ENCODE measurements at places on chromosomes 2 and 18.

- no peak for DNase-seq
Observed at GRCh38 chr18:8643326-8643878, 34.2 kb downstream of the RAB12 start.

DNA sequence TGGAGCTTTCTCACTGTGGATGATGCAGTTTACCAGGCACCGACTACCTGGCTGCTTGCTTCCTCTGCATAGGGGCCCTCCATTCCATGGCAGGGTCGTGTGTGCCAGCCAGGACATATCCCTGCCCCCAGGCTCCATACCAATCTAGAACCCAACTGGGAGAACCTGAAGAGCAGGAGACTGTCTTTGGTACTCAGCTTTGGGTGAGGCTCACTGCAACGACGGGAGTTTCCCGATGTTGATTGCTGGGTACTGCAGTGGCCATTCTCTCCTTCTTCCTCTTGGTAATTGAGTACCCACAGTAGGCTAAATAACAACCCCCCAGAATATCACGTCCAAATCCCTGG is 133.3 kb upstream of the SERTAD2 start:
- DNase-seq = no peak

GRCh38 chr2:65057054-65057375 is 799 bp downstream of the CEP68 start:
- DNase-seq = no peak

- DNase-seq = no peak
Observed at GRCh38 chr2:13102397-13103063, 385.8 kb downstream of the TRIB2 start.

DNA sequence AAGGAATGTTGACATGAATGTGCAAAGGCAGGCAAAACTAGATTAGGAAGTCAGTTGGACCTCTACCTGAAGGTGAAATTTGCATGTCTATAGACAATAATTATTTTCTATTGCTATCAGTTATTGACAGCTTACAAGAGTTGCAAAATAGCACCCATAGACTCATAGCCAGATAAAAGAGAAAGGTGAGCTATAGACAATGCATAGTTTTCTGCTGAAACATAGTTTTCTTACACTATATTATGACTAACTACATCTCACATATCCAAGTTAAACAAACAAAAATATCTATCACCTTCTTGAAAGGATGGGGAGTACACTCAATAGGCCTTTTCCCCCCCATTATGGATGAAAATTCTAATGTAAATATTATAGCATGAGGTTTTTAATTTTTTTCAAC is 305.0 kb downstream of the PTH2R start:
- no peak for DNase-seq

GRCh38 chr2:201257956-201258665 is 2.2 kb upstream of the CASP8 start:
- peak; percentile 55 for DNase-seq

- no peak for DNase-seq
Observed at GRCh38 chr2:58895857-58896256, 654.7 kb upstream of the FANCL start.

- no peak for DNase-seq
Observed at GRCh38 chr2:198351647-198352046, 547.3 kb downstream of the PLCL1 start.

DNA sequence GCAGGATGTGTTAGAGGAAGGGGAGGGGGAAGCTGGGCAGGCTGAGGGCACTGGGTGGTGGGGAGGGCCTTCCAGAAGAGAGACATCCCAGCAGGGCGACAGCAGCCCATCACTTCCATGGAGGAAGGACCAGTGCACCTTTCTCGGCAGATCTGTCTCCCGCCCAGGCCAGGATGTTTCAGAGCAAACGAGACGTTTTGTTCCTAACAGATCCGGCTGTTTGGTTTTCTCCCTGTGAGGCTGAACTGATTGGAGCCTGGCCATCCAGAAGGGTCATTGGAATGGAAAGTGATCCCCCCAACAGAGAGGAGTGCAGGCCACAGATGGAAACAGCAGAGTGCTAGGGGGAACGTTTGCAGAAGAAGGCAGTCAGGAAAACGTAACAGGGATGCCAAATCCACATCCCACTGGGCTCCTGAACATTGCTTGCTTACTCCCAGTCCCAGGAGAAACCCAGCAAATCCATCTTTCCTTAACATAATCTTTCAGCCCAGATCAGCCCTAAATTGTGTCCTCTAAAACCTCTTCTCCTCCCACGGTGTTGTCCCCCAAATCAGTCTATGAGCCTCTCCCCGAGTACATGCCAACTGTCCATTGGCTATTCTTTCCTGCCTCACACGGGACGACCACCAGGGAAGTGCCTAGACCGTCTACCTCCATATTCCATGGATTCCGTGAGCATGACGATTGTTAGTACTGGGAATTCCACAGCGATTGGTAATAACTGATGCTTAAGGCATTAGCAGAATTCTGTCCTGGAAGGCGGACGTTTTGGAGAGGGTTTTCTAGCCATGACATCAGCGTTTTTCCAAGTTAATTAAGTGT is 126.8 kb downstream of the SEPTIN10 start:
- no peak for DNase-seq

- DNase-seq = peak; percentile 22
Observed at GRCh38 chr18:77131100-77131651, 1.4 kb downstream of the MBP start.

- no peak for DNase-seq
Observed at GRCh38 chr2:9641641-9642040, 10.8 kb upstream of the YWHAQ start.

- DNase-seq = no peak
Observed at GRCh38 chr18:9362869-9363268, 28.3 kb downstream of the TWSG1 start.

DNA sequence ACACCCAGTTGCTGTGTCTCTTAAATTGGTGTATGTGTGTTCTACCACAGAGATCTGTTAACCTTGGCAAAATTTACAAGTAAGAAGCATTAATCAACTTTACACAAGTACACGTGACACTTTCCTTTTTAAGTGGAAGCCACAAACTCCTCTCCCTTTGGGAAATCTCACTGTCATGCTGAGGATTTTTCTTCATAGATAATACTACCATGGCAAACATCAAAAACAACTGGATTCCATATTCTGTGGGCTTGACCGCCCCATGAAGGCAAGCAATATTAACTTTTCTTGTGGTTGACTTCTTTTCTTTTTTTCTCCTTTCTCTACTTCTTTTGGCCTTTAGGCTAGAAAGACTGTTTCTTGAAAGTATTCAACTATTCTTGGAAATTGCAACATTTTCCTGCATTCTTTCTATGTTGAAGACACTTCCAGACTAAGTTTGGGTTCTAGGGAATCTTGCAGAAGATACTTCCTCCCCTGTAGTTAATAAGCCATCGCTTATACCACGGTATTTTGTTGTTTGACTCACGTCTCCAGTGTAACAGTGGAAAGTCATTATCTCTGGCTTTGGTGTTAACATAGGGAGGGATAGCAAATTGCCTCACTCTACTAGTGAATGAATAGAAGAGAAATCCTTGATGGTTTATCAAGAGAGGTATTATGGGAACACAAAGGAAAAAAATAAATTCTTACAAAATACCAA is 79.5 kb downstream of the SLC8A1 start:
- no peak for DNase-seq

GRCh38 chr2:221999717-222000116 is 299.1 kb downstream of the PAX3 start:
- DNase-seq = no peak

DNA sequence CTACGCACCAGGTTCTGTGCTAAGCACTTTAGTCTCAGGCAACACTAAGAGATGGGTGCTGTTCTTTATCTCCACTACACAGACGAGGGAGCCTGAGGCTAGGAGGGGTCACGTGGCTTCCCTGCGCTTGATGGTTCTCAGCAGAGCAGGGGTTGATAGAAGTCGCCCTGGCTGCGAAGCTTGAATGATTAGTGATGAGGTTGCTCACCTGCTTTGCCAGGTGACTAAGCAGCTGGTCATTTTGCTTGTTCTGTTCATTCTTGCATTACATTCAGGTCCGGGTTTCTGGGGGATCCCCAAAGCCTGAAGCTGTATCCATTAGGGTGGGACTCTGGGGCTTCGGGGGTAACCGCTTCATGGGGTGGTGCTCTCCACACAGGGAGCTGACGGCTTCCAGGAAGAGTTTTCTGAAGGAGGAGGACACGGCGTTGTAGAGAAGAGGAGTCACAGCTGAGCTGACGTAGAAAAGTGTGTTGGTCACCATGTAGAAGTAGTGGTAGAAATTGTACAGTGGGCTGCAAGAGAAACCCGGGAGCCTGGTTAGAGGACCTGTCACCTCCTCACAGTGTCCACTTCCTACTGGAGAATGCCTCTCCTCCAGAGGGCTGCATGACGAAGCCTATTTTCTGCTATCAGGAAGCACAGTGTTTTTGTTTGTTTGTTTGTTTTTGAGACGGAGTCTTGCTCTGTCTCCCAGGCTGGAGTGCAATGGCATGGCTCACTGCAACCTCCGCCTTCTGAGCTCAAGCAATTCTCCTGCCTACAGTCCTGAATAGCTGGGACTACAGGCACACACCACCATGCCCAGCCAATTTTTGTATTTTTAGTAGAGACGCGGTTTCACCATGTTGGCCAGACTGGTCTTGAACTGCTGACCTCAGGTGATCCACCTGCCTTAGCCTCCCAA is 11.5 kb downstream of the NTSR2 start:
- DNase-seq = no peak

DNA sequence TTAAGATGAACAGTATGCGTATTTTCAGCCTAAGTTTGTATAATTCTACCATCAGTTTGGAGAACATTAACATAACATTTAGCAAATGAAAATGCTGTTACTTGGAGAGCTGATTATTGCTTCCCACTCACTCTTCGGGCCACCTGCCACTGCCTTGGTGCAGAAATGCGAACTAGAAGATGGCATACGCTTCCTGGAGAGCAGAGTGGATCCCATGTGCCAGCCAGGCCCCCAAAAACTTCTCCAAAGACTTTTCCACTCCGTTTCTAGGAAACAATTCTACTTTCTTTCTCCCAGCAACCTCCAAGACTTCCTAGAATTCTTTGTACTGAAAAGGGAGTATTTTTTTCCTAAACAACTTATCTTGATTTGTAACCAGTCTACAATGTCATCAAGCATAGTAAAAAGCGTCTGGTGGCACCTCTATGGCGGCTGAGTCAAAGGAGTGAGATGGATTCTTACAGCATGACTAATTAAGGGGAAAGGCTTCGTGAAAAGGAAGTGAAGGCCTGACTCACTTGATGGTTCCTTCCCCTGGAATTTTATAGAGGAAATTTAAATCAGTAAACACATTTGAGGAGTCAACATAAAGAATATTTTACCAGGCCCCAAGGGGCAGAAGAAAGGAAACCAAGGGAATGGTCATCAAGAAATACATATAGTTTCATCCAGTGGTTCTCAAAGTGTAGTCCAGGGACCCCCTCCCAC is 36.6 kb downstream of the FEZ2 start:
- no peak for DNase-seq

GRCh38 chr18:78813156-78813555 is 166.5 kb upstream of the SALL3 start:
- DNase-seq = no peak

DNA sequence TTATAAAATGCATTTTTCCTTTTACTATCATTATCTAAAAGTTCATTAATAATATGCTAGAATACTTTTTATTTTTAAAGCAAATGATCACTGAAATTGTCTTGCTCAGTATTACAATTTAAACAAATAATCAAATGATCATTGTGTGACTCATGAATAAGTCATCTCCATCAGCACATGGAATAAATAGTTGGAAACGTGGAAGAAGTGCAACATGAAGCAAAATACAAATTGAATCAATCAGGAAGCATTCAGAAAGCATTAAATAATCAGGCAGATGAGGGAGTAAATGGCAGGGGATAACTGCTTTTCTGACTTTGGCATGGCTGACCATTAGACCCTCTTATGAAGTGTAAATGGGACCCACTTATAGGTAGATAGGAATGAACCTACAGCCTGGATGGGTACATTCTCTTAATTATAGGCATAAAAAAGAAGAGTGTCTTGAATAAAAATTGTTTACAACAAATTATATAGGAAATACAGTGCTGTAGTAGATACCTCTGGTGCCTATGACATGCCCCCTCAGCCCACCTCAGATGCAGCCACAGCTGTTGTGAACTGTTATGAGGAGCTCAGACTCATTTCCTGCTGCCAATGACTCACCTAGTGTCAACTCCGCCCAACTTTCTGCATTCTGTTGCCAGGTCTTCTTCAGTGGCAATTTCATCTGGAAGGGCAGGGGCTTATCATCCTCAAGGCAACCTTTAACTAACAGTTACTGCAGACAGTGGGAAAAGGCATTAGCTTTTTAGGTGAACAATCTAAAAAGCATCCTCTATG is 936.0 kb downstream of the TRIB2 start:
- no peak for DNase-seq

DNA sequence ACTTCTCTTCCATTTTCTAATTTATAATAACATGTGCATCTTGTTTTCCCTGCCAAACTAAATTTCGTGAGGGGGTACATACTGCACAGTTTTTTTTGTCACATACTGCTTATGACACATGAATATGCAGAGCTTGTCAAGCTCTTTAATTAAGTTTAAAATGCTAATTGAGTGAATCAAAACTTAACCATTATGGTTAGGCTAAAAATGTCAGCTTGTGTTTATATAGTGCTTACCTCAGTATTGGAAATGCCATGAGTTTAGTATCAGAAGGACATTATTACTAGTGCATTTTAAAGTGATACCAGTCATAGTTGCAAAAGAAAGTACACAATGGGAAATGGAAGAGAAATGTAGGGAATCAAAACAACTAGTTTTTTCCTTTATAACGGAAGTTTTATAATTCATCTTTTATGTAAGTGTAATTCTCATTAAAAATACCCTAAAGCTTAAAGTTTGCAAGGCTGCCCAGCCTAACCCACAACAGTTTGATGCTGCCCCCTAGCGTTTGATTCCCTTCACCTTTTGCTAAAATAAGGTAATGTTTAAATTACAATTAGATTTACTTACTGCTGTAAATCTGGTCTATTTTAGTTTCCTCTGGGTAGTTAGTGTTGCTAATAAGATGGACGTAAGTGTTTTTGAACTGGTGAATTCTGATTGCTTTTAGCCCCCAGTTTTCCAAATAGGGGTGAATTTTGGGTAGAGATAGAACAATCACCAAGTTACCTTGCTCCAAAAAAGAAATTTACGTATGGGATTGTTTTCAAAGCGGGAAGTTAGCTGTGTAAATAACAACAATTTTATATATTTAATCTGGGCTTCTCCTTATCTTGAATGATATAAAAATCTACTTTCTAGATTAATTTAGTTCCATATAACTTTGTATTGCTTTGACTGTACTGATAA is 3.2 kb downstream of the SLC39A10 start:
- no peak for DNase-seq

GRCh38 chr2:144825331-144826020 is 305.6 kb upstream of the ZEB2 start:
- no peak for DNase-seq
